ENCODE measurements at places on chromosomes 2 and 18.

- DNase-seq = no peak
Observed at GRCh38 chr2:24720310-24720709, 72.9 kb downstream of the PTRHD1 start.

- DNase-seq = peak; percentile 70
Observed at GRCh38 chr18:36095936-36096519, 28.7 kb upstream of the RPRD1A start.

- peak; percentile 63 for DNase-seq
Observed at GRCh38 chr18:6885992-6886796, 156.7 kb downstream of the ARHGAP28 start.

GRCh38 chr18:39198376-39198775 lies 1632.8 kb upstream of the CELF4 start:
- no peak for DNase-seq

GRCh38 chr18:50558157-50558556 lies 1.7 kb upstream of the MAPK4 start:
- no peak for DNase-seq

GRCh38 chr18:50509012-50509411 lies 50.9 kb upstream of the MAPK4 start:
- DNase-seq = no peak

GRCh38 chr2:44051593-44052347 lies 56.0 kb upstream of the LRPPRC start:
- DNase-seq = no peak

GRCh38 chr2:206718296-206718695 lies at the start of gene DYTN:
DYTN (minus strand) TSS chr2:206718396; CDS start chr2:206718279, 117 bp downstream.
- no peak for DNase-seq

GRCh38 chr2:43155851-43156411 lies 70.5 kb downstream of the ZFP36L2 start:
- no peak for DNase-seq

DNA sequence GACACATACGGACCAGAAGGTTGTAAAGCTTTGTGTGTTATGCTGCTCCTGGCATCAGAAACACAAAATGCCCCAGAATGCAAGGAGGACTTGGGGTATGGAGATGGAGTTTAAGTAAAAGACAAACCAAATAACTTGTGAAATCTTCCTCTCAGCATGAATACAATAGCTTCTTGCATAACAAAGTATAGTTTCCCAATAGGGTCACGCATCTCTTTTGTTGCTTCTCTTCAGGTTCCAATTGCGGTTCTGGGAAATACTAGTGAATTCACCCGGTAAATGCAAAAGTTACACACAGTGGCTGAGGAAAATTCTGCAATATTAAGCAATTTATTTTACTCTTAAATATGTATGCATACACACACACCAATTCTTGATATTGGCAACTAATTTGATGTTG lies 339.2 kb upstream of the EPHA4 start:
- DNase-seq = no peak

DNA sequence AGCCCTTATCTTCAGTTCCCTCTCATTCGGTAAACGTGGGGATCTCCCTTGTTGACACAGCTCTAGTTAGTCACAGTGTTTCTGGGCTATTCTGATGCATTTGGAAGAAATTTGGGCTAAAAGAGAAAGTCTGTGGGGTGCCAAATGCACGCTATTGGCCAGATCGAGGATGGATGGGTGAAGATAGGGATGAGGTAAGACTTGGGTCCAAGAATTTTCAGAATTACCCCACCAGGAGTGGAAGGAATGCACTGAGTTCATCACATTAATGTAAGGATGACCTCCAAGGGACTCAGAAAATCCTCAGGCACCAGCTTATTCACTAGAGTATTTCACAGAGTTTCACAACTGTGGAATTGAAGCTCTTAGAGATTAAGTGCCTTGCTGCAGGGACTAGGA lies 49.3 kb downstream of the NRP2 start:
- no peak for DNase-seq

DNA sequence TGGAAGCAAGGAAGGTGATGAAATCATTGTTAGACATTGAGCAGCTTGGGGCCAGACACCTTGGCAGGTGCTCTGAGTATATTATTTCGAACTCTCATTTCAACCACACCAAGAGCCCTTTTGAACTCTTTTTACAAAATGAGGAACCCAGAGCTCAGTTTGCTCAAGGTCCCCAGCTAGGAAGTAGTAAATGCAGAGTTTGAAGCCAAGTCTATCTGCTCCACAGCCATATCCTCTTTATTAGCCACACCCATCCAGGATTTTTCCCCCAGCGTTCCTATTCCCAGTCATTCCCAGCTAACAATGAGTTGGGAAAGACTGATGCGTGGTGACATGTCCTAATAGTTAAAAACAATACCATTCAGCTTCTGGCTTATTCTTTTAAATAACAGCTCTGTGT lies 40.2 kb downstream of the SEMA4F start:
- no peak for DNase-seq

DNA sequence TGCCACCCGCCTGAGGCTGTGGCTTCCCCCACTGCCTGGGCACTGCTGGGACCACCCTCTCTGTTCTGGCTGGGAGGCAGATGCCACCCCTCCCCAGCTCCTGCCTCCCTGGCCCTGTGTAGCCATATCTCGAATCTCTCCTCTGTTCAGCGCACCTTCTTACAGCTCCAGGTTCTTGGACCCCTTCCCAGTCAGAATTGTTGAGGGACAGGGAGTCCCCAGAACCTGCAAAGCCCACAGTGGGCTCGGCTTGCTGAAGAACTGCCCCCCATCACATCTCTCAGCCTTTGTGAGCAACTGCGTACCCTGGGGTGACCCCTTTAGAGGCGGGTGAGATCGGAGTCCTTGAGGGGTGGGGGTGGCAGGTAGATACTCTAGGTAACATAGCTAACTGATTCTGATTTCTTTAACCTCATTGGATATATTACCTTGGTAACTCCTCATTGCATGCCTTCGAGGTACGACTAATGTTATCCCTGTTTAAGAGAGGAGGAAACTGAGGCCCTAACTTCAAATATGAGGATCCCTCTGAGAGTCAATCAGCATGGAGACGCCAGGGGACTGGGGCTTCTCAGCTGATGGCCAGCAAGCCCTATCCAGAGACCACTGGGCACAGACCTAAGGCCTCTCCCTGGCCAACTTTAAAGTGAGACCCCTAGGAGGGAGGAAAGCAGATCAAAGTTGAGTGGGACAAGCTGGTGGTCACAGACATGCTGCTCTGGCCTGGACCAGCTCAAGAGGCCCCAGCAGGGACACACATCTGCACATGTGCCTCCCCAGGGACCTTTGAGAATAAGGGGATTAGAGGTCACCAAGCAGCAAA lies 101.3 kb downstream of the CAPN13 start:
- no peak for DNase-seq

DNA sequence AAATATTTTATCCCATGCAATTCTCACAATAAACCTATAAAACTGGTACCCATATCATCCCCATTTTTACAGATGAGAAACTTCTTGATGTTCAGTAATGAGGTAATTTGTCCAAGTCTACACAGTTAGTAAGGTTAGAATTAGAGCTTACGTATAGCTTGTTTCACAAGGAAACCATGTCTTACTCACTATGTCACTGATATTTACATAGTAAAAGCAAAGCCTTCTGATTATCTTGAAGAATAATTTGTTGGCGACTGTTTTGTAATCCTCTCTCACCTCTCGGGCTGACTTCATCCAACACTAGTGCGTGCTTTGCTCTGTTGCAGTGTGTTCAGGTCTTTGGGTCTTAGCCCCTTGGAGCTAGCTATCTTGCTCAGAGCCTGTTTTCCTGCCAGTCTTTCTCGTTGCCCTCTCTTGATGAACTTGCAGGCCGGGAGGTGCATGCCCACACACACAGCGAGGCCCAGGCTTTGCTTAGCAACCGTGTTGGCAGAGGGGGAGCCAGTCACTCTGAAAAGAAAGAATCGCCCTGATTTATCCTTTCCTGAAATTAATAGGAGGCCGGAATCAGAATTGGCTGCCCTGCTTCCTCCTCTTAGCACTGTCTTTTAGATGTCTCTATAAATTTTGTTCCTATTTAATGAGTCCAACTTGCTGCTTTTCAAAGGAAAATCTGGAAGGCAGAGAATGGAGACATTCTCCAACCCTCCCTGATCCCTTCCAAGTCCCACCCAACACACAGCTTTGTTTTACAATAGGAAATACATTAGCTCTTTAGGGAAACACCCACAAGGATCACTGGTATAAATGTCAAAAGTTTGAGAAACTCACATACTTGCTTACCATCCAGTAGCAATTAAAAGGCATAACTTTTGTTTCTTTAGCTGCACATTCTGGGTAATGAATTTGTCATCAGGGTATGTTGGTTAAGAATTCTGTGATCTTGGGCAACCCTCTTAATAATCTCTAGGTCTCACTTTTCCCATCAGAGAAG lies 97.6 kb upstream of the SEC11C start:
- no peak for DNase-seq

- no peak for DNase-seq
Observed at GRCh38 chr2:237201461-237202287, 116.0 kb downstream of the COPS8 start.

DNA sequence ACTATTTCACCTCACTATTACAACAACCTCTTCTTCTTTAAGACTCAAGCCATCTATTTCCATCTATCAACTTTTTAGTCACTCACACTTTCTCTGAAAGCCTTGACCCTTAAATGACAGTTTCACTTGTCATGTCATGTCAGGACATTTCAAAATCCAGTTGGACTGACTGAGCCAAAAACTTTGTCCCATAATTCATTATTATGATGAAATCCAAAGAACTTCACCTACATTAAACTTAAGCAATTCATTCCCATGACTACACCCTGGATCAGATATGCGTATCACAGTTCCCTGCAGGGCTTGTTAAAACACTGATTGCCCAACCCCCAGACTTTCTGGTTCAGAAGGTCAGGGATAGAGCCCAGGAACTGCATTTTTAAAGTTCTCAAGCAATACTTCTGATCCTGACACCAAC lies 26.5 kb downstream of the LDAH start:
- DNase-seq = no peak

- no peak for DNase-seq
Observed at GRCh38 chr2:136411946-136412345, 294.0 kb upstream of the CXCR4 start.

- no peak for DNase-seq
Observed at GRCh38 chr2:144518748-144519596, 947 bp downstream of the ZEB2 start.

- no peak for DNase-seq
Observed at GRCh38 chr18:10230072-10230471, 224.4 kb upstream of the APCDD1 start.

GRCh38 chr2:25032901-25033300 lies 9.0 kb upstream of the EFR3B start:
- DNase-seq = no peak

DNA sequence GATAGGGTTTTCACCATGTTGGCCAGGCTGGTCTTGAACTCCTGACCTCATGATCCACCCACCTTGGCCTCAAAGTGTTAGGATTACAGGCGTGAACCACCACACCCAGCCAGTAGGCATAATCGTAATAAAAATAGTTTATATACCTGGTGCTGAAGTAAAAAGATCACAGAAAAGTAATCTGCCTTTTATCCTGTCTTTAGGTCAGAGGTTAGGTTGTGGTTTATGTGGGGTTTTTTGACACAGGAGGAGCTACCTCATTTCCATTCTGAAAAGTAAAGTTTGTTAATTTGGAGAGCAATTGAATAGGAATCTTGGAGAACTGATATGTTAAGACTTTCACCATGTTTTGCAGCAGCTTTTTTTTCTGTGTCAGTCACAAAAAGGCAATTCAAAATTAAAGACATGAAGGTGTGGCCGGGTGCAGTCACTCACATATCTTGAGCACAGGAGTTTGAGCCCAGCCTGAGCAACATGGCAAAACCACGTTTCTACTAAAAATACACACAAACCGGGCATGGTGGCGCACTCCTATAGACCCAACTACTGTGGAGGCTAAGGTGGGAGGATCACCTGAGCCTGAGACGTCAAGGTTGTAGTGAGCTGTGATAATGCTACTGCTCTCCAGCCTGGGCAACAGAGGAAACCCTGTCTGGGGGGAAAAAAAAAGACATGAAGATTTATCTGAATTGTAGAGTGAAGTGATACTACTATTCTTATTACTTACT lies 31.5 kb downstream of the CCNT2 start:
- no peak for DNase-seq

DNA sequence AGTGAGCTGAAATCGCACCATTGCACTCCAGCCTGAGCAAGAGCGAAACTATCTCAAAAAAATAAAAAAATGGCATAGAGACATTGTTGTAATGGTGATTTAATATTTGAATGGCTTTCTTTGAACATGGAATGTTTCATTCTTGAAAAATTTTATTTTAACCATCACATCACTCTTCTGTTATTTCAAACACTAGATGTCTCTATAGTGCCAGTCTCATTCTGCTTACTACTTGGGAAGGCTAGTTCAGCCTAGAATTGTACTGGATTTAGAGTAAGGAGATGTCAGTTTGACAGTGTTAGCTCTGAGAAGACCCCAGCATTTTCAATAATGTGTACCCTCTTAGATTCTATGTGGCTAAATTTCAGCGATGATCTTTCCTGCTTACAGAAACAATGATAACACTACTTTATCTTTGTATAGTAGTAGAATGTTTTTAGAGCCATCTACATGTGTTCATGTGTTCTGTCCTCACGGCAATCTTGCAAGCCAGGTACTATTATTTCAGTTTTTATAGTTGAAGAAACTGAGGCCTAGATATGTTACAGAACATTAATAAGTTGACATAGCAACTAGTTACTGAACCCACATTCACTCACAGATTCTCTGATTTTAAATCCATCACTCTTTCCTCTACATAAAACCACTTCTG lies 142.9 kb upstream of the ZSWIM2 start:
- no peak for DNase-seq

DNA sequence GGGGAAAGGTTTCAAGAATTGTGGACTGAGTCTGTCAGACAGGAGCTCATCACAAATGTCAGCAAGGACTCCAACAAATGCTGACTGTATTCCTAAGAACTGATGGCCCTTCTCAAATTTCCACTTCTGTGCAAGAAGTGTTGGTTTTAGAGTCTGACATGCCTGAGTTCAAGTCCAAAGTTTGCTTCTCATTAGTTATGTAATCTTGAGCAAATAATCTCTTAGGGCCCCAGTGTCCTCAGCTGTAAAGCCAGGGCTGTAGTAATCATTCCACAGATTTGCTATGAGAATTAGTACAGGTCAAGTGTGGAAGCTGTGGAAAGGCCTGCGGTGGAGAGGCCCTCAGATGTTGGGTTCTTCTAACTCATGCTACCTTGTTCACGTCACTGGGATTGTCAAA lies 23.9 kb downstream of the MEP1B start:
- no peak for DNase-seq

GRCh38 chr18:54822872-54823845 lies 5.1 kb upstream of the RAB27B start:
- DNase-seq = no peak

- no peak for DNase-seq
Observed at GRCh38 chr2:96146153-96146880, 1.1 kb upstream of the DUSP2 start.

GRCh38 chr18:73947180-73947921 lies 200.3 kb downstream of the FBXO15 start:
- peak; percentile 24 for DNase-seq

GRCh38 chr2:136024616-136025015 lies 39.2 kb upstream of the DARS1 start:
- no peak for DNase-seq

GRCh38 chr18:53408271-53408670 lies 816.2 kb downstream of the MBD2 start:
- DNase-seq = no peak

- no peak for DNase-seq
Observed at GRCh38 chr2:191122638-191123294, 28.0 kb downstream of the STAT4 start.

Data from COR-L47 (cell line).